ENCODE measurements at places on chromosomes 6 and 20. TPM values are rescaled to one million over a fixed set of nuclear protein-coding genes. Genes with fewer than 3 reads are reported as not detected.

DNA sequence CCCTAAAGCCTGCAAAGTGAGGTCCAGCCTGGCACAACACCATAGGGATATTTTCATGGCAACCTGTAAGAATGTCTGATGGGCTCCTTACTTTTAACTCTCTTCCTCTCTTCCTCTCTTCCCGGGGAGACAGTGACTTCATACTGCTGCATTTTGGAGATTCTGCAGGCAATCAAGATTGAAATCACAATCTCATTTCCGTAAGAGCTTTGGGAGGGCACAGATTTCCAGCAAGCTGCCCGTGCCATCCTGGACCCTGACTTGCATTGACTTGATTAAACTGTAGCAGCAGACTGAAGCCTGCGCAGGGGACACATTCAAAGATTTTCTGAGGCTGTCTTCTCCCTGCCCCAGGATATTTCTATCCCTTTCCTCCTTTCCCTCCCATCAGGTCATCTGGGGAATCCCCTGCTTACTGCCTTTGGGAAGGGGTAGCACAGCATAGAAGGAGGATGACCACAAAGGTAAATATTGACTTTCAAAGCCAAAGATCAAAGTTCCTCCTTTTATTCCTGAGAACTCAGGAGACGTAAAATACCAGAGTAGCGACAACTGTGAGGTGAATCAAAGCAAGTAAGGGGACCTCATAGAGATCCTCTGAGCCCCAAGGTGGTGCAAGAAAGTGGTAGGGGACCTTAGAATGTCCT lies 504.0 kb upstream of the ARID1B start:
- no peak for DNase-seq

The PARD6B gene
- total RNA-seq = 6.2 TPM

DNA sequence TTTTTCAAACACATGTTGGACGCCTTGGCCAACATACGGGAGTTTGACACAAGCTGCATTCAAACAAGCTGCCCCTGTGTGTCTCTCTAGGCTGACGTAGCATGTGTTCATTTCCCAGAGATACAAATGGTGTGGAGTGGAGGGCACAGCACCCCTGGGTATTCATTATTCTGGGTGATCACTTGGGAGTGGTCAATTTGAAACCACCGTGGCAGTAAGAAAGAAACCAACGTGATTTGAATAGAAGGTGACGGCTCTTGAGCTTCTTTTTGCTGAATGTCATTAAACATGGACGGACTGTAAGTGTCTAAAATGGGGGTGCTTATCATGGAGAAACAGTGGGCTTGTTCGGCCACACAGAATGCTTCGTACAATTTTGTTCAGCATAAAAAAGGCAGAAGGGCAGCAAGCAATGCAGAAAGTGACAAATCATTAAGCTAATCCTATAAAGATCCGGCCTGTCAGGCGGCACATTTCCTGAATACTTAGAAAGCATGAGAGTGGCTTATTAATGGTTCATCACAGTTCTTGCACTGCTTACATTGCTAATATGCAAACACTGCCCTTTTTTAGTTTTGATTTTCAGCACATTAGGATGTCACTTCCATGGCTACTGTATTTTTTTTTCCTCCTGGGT lies 1261.9 kb upstream of the CITED2 start:
- no peak for DNase-seq

The PRPH2 gene
- 0.33 TPM for total RNA-seq

GRCh38 chr6:15518057-15518456 lies 144.8 kb downstream of the DTNBP1 start:
- no peak for DNase-seq

Data from liver (tissue), 10 donors.